ENCODE measurements at places on chromosomes 1 and 21.
A peak's percentile ranks its signal among the peaks of the same experiment; 100 is the strongest.

- no peak for DNase-seq
Measured at GRCh38 chr1:45785583-45785982, 17.8 kb upstream of the MAST2 start.

DNA sequence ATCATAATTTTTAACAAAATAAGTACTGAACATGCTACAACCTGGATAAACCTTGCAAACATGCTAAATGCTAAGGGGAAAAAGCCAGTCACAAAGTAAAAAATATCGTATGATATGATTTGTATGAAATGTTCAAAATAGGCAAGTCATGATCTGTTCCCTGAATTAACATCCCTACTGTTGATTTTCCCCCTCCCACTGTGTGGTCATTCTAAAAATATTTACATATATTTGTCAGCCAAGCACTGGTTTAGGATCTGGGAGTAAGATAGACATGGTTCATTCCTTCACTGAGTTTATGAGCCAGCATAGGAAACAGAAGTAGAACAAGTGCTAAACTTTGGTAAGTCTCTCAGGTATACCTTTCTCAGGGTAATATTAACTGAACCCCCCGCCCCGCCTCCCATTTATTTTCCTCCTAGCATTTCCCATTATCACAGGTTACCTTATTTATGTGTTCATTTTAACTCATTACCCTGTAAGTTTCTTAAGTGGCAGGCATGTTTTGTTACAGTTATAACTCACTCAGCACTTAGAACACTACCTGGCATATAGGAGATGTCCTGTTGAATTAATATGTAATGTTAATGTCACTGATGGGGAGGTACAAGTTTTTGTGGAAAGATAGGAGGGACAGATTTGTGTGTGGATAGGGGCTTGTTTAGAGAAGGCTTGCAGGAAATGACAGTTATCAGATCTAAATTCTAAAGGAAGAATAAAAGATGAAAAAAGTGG, 12.3 kb downstream of the UQCRH start:
- DNase-seq = peak; percentile 8

DNA sequence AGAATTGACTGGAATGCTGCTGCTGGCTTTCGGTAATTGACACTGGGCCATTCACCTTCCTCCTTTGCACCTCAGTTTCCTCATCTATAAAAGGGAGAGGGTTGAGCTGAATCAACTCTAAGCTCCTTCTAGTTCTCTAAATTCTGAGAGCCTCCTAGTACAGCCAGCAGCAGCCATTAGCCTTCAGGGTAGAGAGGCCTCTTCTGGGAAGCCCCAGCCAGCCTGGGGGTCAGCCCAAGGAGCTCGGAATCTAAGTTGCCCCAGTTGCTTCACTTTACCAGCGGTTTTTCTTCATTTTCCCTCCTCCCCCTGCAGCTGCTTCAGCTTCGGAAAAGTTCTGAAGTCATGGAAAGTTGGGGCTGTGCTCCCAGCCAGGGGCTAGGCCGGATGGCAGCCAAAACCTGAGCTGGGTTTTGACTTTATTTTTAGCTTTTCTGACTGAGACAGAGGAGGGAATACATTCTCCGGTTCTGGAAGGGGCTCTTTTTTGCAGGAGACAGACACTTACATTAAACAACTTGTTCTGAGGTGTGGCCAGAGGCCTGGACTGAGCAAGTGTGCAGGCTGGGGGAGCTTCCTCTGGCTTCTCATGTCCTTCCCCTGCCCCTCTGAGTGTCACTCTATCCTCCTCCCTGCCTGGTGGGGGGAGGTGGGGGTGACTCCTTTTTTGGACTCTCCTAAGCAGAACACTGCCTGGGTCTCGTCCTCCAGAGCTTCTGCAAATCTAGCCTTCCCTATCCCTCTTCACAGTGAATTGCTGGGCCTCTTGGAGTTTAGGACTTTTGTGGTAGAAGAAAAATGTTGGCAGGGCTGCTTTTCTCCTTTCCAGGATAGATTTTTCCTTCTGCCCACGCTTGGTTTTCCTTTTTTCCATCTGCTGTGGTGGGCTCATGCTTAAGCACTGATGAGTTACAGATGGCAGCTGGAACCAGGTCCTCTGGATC, 14.4 kb downstream of the LMNA start:
- peak; percentile 97 for DNase-seq

DNA sequence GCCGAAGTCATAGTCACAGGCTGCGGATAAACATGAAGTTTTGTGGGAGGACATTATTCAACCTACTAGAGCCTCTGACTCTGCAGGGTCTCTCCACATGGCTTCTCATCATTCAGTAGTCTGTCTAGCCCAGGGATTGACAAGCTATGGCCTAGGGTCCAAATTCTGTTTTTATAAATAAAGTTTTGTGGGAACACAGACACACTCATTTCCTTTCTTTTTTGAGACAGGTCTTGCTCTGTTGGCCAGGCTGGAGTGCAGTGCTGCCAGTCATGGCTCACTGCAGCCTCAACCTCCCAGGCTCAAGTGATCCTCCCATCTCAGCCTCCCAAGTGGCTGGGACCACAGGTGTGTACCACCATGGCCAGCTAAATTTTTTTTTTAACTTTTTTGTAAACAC, 8.1 kb upstream of the ENO1 start:
- no peak for DNase-seq

- no peak for DNase-seq
Measured at GRCh38 chr1:29453502-29454240, 217.3 kb downstream of the PTPRU start.

DNA sequence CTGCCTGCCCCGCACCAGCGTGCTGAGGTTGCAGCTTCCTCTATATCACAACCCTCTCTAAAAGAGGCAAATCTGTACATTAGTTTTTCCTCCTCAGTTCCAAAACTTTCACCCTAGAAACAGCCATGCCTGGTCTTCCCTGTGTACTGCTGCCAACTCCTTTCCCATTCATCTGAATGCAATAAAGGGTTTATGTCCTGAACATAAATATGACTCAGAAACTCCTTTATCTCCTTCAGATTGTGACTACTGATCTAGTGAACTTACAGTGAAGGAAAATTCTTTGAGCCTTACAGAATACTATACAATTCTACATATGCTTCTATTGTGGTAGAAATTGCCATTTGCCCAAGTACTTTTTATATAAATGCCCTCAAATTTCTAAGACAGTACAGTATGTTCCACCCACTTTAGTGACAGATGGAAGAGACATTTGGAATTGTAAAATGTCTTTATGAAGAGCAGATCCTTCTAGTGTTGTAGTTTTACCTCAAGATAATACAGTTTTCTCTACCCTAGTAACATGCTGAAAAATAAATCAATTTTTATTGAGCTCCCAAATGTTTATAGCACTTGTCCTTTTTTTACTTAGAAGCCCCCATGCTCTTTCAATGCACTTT, 345.1 kb upstream of the SNX7 start:
- DNase-seq = no peak

- DNase-seq = no peak
Measured at GRCh38 chr21:32844653-32845436, 73.3 kb upstream of the PAXBP1 start.

- peak; percentile 33 for DNase-seq
Measured at GRCh38 chr1:223363856-223364684, at the start of gene SUSD4. SUSD4 (minus strand) TSS chr1:223364176; CDS start chr1:223363425, 751 bp downstream.

DNA sequence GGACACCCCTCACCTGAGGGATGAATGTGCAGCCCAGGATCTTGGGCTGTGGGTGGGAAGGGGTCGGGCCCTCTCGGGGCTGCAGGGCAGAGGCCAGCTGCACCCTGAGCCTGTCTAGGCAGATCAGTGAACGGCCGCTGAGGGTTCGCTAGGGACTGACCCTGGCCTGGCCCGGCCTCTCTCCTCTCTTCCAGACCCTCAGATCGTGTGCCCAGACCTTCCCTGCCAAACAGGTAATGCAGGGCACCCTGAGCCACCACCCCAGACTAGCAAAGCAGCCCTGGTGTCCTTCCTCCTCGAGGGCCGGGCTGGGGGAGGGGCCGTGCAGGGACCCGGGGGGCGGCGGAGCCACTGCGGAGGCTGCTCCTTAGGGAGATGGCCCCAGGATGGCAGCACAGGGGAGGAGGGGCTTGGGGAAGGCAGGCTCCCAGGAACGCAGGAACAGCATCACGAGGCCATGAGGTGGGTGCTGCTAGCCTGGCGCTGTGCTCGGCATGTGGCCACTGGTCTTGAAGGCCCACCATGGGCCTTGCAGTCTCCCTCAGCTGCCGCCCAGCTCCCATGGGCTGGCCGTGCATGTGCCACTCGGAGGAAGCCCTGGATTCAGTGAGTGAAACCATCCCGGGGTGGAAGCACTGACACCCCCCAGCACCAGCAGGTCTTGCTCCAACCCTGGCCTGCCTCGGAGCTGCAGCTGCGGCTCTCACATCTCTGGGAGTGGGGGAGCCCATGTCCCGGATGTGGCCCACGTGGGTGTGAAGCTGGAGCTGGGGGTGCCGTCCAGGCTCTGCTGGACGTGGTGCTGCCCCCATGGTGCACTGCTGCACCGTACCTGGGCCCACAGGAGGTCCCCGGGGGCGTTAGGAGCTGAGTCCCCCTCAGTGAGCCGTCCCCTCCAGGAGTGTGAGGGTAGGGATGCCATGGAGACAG, 28.7 kb downstream of the COL6A2 start:
- no peak for DNase-seq

- no peak for DNase-seq
Measured at GRCh38 chr1:168362991-168363390, 82.3 kb downstream of the TBX19 start.

- no peak for DNase-seq
Measured at GRCh38 chr1:197224160-197224559, 43.9 kb upstream of the CRB1 start.

DNA sequence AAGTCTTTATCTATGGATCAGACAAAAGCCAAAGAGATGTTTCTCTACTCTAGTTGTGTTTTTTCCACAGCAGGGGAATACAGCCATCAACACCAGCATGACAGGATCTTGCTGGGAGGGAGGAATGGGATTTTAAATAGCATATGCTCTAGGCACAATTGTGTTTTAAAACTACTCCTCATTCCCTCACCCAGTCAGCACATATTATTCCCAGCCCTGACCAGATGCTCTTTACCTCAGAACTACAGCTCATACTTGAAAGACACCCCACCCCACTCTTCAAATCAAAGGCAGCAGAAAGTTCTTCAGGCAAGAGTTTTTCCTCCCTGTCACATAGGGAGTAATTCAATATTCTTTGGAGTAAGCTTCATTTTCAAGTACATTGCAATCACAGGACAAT, 46.2 kb upstream of the TBX15 start:
- no peak for DNase-seq

- DNase-seq = no peak
Measured at GRCh38 chr1:196131691-196132090, 476.5 kb downstream of the KCNT2 start.

- DNase-seq = no peak
Measured at GRCh38 chr1:233610628-233611027, 3.3 kb upstream of the KCNK1 start.

DNA sequence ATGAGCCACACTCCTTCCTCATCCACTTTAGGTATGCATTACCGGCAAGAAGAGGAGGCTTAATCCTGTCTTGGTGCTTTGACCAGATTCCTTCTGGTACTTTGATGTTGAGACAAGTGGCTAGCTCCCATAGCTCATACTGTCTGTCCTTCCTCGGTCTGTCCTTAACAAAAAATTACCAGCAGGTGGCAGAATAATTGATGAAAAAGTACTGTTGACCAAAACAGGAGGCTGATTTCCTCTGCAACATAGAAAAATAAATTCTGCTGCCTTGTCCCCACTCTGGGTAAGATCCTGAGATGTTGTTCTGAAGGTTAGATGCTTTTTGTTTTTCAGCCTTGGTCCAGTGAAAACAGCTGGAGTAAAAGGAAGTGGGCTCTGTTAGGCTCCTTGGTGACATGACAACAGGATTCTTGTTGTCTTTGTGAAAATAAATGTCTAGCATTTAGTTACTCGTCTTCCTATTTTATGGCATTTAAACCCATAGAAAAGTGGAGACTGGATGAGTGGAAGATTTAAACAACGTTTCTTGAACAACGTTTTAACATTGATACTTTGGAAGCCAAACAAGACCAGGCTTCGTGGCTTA, 11.2 kb upstream of the HJV start:
- DNase-seq = peak; percentile 76

DNA sequence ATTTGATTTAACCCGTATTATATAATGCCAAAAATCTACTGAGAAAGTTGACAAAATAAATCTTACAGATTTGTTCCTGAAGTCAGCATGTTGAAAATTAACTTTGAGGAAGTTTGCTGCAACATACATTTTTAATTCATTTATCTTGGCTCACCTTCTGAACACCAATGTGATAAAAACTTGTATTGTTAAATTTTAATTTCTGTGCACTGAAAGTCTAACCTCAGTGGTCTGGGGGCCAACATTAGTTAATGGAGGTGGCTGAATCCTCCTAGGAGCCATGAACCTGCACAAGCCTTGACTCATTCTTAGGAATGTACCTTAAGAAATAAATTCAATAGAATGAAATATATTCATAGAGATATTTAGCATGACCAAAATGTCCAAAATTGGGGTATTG, 95.3 kb downstream of the ADSS2 start:
- DNase-seq = no peak

GRCh38 chr1:58067082-58067481, 479.4 kb downstream of the OMA1 start:
- no peak for DNase-seq

DNA sequence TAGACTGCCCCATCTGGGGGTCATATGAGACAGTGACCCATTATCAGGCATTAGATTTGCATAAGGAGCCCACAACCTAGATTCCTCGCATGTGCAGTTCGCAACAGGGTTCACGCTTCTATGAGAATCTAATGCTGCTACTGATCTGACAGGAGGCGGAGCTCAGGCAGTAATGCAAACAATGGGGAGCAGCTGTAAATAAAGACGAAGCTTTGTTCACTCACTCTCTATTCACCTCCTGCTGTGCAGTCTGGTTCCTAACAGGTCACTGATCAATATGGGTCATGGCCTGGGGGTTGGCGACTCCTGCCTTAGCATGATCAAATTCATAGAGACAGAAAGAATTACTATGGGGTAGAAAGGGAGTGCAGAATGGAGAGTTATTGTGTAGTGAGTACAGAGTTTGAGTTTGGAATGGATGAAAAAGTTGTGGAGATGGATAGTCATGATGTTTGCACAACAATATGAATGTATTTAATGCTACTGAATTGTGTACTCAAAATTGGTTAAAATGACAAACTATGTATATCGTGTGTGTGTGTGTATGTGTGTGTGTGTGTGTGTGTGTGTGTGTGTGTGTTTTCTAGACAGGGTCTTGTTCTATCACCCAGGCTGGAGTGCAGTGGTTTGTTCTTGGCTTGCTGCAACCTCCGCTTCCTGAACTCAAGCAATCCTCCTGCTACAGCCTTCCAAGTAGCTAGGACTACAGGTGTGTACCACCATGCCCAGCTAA, 42.2 kb downstream of the BTF3L4 start:
- no peak for DNase-seq

DNA sequence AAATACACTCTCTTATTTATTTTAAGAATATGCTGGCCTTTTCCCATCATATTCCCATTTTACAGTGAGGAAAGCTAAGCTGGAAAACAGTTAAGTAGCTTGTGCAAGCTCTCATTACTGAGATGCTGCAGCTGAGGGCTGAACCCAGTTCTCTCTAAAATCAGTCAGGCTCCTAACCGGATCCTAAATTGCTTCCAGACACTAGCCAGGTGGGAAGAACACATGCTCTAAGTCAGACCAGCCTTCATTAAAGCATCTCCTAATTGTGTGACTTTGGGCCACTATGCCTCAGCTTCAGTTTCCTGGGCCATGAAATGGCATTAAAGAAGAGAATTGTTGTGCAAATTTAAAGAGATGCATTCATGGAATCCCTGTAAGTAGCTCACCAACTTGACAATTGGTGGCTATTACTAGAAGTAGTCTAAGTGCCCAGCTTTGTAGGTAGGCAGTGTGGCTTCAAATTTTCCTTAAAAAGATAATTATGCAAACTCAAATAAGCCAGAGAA, 228.4 kb downstream of the DAB1 start:
- DNase-seq = no peak

Measured in muscle of back (tissue), 13 donors.